ENCODE measurements at places on chromosomes 2 and 18.

- no peak for DNase-seq
These were observed 160.2 kb downstream of the DPP4 start for GRCh38 chr2:161913865-161914264.

- DNase-seq = no peak
These were observed 26.5 kb downstream of the BCL2 start for GRCh38 chr18:63292831-63293683.

- no peak for DNase-seq
These were observed 272.3 kb downstream of the RAD51AP2 start for GRCh38 chr2:17245906-17246305.

DNA sequence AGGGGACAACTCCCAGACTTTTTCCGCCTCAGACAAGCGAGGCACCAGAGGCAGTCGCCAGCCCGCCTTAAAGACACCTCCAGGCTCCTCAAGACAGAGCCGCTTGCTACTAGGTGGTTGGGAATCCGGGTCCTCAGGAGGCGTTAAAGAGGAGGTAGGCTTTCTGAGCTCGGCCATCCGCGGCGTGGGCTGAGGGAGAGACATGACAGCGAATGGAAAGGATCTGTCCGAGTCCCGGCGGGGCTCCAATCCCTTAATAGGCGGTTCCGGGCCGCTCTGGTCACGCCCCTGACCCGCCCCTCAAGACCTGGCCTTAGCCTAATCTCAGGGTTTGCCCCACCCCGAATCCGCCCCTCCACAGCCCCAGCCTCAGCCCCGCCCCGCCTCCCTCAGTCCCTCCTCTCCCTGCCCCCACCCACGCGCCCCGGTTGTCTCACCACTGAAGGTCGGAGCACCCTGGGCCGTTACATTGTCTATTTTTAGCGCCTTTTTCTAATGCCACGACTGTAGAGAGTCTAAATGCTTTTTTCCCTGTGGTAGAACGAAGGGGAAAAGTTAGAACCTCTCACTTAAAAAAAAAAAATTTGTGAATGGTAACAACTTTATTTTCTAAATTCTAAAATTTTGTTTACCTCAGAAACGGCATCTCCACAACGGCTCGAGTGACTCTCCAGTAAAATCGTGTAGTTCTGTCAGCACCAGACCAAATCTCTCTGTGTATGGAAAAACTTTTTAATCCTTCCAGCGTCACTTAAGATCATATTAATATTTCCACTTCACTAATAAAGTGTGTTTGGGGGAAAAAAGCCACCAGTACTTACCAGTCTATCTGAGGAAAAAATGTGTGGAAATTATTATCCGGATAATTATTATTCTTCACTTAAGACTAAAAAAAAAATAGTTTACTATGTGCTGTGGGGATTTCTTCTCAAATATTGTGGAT lies at the start of gene RAD51AP2:
Gene RAD51AP2 (minus strand): TSS at position 229 of the 943 bp plus-strand sequence. CDS start 25 bp downstream, at position 204.
- no peak for DNase-seq

GRCh38 chr2:7071916-7072556 lies 154.8 kb downstream of the RNF144A start:
- DNase-seq = no peak

- no peak for DNase-seq
These were observed 3.8 kb downstream of the MATN3 start for GRCh38 chr2:20008703-20009102.

DNA sequence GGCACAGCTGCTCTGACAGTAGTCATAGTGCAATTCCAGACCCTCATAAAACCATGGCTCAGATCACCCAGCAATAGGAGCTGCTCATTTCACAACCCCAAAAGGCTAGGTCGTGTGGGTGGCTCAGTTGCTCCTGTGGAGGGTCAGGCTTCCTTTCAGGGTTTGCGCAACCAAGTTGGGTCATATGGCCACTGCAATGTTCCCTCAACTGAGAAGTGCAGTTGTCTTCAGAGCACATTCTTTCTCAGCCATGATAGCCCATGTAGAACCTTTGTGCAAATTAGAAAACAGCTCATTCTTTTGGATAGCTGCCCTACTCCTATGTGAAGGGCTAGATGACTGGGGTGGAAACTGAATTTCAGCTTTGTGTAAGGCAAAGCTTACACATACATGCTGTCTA lies 3.2 kb downstream of the SERPINB13 start:
- DNase-seq = no peak

DNA sequence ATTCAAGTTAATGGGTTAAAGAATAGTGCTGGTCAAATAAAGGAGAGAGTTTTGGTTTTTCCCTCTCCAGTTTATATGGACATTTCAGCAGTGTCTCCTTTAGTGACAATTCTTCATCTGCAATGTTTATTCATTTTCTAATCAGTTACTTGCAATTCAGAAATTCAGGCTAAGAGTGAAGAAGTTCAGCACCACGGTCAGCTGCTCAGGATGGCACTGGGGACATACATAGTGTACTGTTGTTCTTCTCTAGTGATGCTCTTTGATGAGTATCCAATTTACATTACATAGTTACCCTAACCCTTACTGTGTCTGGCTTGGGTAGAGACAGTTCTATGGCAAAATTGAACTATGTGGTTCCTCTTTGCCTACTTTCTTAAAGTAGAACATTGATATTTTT lies 412.7 kb downstream of the CNTNAP5 start:
- no peak for DNase-seq

DNA sequence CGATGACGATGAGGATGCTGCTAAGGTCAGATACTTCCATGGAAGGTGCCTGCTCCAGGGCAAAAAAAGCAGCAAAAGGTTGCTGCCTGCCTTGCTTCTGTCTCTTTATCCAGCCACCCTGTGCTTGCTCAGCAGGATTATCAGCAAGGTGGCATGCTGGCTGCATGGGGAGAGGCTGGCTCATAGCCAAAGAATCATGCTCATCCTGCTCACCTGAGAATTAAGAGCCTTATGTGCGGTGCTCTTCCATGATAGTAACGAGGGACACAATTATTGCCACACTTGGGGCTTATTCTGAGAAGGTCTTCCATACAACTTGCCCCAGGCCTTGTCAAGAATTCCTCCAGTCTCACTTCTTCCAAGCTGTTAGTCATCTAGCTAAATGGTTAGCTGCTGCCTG lies 60.4 kb upstream of the SEC11C start:
- DNase-seq = no peak

DNA sequence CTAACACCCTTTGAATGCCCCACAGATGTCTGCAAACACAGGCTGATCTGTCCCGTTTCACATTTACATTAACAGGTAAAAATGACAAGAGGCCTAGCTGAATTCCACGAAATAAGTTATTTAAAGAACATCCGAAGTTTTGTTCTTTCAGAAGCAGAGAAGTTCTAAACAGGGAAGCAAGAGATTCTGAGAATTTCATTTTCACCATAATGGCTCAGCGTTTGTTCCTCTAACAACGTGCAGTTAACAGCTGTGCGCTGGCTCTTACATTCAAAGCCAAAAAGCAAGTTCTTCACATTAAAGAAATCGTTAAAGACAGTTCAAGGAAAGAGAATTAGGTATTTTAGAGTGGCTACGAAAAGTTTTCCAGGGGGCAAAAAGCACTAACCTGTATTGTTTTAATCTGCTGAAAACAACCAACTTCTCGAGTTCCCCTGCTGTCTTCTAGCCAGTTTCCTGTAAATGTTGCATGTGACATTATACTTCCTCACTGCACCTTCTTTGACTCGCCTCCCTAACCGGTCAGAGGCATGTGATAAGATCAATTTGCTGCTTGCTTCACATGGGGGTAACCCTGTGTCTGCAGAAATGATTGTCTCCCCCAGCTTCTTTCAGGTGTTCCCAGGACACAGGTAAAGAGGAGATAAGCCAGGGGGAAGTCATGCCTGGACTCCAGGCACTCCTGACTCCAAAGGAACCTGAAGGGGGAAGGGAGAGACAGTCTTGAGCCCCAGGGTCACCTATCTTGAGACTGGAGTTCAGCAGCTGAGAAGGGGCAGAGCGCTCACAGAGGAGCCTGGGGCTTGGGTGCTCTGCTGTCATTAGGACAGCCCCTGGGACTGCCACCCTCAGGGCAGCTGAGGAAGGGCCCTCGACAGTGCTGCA lies 36.8 kb upstream of the WIPF1 start:
- DNase-seq = no peak

DNA sequence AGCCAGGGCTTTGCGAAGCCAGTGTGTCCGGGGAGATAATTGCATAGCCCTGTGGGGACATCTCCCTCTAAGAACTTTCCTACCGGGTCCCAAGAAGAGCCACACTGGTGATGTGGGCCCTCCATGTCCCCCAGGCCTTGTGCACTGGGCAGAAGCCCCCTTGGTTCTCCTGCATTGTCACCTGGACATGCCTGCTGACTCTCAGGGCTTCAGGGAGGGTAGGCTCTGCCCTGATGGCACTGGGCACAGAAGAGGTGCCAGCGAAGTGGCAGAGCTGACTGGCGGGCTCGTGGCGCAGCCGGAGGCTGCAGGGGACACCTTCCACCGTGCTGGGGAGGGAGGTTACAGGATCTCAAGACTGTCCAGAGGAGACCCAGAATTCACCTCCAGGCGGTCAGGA lies 28.3 kb downstream of the GLI2 start:
- no peak for DNase-seq

GRCh38 chr2:15369129-15369528 lies 192.0 kb downstream of the NBAS start:
- no peak for DNase-seq

DNA sequence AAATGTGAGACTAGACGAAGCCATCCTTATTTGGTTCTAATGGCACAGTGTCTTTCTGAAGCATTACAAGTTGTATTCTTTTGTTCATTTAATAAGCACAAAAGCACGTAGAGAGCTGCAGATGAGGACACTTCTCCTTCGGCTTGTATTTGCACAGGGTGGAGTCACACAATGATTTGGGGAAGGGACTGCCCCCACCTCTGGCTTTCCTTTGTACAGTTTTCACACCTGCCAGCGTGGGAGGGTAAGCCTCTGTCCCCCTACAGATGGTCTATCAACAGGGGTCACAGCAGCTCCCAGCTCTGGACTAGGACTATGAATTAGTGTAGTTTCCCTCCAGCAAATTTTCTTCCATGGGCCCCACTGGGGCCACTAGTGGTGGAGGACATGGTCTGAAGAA lies 108.2 kb upstream of the KLHL14 start:
- peak; percentile 23 for DNase-seq

DNA sequence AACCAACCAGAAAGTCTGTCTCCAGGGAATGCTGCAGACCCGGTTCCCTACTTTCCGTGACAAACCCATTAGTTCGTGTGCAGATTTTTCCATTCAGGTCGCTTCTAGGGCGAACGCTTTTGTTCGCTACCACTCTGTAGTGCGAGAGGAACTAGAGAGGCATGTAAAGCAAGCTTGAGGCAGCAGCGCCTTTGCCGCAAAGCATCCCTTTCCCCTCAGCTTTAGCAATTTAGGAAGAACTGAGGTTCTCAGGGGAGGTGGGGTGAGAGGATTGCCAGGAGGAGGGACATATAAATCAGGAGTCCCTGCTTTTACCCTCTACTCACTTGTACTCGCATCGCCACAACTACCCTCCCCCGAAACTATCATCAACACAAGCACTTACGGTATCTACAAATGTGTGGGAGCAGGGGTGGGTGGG lies 748 bp upstream of the ZNF804A start:
- DNase-seq = no peak

- DNase-seq = peak; percentile 95
These were observed 276.4 kb downstream of the TGIF1 start for GRCh38 chr18:3726238-3726951.

- DNase-seq = no peak
These were observed 18.3 kb upstream of the BMP10 start for GRCh38 chr2:68889500-68889899.

GRCh38 chr2:23502096-23502495 lies 117.1 kb downstream of the KLHL29 start:
- DNase-seq = no peak

DNA sequence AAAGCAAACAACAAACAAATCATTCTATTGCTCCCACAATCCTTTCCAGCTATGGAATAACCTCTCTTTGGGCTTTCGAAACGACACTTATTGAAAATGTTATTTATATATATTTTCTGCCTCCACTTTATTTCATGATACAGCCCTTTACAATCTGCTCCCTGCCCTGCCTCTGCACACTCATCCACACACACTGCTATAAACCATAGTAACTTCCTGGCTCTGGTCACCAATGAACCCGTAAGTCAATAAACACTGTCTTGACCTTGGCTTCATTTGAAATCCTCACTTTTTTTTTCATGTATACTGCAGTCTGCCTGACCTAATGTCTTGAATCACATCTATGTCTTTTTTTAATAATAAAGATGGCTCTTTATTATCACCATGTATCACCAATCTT lies 161.5 kb downstream of the SLC39A10 start:
- no peak for DNase-seq

GRCh38 chr2:239109041-239109927 lies 261.4 kb downstream of the TWIST2 start:
- no peak for DNase-seq

GRCh38 chr2:20567159-20567925 lies 83.6 kb downstream of the HS1BP3 start:
- no peak for DNase-seq

- DNase-seq = no peak
These were observed 167.6 kb downstream of the RND3 start for GRCh38 chr2:150319658-150320555.

GRCh38 chr18:57585855-57586250 lies 649 bp downstream of the FECH start:
- no peak for DNase-seq

GRCh38 chr18:68438983-68439382 lies 275.9 kb downstream of the TMX3 start:
- no peak for DNase-seq

GRCh38 chr18:1371724-1372123 lies 467.1 kb downstream of the ADCYAP1 start:
- DNase-seq = no peak

DNA sequence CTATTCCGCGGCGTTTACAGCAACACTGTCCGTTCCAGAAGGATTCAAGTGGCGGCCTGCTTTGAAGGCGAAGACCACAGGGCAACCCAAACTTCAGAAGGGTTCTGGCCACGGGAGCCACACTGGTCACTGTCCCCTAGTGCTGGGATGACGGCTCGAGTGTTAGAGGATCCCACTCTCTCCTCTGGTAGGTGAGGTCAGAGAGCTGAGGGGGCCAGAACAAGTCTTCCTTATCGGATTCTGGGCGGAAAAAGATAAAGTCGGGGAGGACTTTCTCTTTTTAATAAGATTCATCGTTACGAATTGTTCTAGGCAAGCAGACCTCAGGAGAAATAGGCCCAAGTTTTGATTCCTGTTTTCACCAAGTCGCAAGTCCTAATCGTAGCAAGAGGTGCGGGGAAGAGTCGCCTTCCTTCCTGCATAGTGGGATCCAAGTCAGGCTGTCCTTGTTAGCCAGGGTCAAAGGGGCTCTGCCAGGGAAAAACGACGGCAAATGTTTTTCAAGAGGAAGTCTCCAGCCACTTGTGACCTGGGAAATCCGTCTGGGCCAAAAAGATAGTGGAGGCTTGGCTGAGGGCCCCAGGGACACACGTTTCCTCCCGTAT lies 864 bp upstream of the MYL12A start:
- DNase-seq = no peak
